ENCODE measurements at places on chromosomes 4 and X.
A peak's percentile ranks its signal among the peaks of the same experiment; 100 is the strongest.

GRCh38 chr4:6239486-6239885 is 30.2 kb upstream of the WFS1 start:
- DNase-seq, result no peak

DNA sequence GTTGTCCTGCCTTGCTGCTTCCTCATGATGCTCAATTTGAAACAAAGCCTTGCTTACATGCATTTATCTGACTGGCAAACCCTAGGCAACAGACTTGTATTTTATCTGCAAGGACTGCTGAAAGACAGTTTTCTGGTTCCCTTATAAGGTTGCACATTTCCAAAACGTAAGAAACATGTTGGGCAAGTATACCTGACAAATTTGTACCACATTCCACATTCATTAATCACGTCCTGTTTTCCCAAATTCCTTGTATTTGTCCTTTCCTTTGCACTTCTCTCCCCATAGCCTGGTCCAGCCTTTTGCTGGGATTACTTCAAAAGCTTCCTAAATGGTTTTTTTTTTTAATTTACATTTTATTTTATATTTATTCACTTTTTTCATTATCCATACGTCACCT is 310.1 kb downstream of the PPP3CA start:
- no peak for DNase-seq

GRCh38 chr4:40536032-40536431 is 93.6 kb downstream of the RBM47 start:
- no peak for DNase-seq

- no peak for DNase-seq
These were observed 88.6 kb downstream of the APBB2 start for GRCh38 chr4:41125558-41126311.

GRCh38 chrX:154380787-154381186 is 1.7 kb downstream of the EMD start:
- no peak for DNase-seq

DNA sequence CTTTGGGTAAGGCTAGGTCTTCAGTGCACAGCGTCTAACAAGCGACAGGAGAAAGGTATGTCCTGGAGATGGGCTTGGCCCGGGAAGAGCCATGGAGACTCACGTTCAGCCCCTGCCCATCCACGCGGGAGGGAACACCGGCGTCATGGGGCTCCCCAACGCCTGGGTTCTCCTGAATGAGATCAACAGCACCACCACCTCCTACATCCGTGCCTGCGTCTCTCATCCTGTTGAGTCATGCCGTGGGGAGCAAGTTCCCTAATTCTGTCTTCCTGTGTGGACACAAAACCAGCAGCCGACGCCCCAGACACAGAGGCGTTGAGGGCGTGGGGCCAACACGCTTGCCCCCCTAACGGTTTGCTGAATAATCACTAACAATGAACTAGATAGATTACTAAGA is 20.1 kb upstream of the IL3RA start:
- DNase-seq, result no peak

GRCh38 chr4:6172093-6172926 is 28.0 kb downstream of the JAKMIP1 start:
- no peak for DNase-seq

GRCh38 chrX:72142094-72142793 is 10.5 kb upstream of the RTL5 start:
- DNase-seq, result no peak

GRCh38 chr4:55538531-55538930 is 8.2 kb downstream of the CLOCK start:
- no peak for DNase-seq

DNA sequence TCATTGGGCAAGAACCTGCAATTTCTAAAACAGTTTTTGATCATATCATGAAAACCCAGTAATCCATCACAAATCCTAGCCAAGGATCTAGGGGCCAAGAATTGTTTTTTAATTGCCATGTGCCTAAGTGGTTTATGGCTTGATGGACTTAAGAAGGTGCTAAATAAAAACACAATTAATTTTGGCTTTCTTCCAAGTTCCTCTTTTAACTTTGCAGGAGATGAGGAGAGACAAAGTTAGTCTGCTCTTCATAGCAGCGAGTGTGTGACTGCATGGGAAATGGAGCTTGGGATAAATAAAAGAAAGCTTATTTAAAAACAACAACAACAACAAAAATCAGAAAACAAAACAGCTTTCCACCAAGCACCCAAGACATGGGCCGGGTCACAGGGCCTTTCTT is 41.4 kb downstream of the ARHGEF9 start:
- no peak for DNase-seq

- DNase-seq, result no peak
These were observed 300.2 kb upstream of the VCX start for GRCh38 chrX:7542587-7543380.

GRCh38 chr4:40953283-40954087 is 203.7 kb downstream of the NSUN7 start:
- DNase-seq, result no peak

- DNase-seq, result peak; percentile 10
These were observed 886 bp downstream of the DCLK2 start for GRCh38 chr4:150079081-150079581.

GRCh38 chr4:109040441-109040840 is 262.0 kb downstream of the COL25A1 start:
- DNase-seq, result no peak

DNA sequence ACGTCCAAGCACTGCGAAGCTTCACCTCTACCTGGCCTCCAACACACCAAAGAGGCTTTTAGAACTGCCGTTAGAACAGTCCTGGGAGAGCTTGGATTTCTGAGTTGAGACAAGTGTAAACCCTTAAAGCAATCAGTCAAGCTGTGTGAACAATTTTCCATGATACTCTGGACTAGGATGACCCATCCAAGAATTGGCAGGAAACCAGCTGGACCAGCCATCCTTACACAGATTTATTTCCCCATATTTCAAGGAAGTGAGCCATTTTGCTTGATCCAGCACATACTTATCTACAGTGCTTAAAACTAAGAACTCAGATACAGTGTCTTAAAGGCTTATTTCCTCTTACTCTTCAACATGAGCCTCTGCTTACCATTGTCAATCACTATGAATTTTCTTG is 340.7 kb upstream of the HS3ST1 start:
- no peak for DNase-seq
